ENCODE measurements at places on chromosomes 1 and 21.

GRCh38 chr1:218480588-218481099 lies 135.5 kb downstream of the TGFB2 start:
- DNase-seq: no peak

- peak; percentile 65 for DNase-seq
Observed at GRCh38 chr1:44628962-44629756, 45.1 kb downstream of the TMEM53 start.

- DNase-seq: no peak
Observed at GRCh38 chr1:42767510-42768000, 506 bp downstream of the C1orf50 start.

DNA sequence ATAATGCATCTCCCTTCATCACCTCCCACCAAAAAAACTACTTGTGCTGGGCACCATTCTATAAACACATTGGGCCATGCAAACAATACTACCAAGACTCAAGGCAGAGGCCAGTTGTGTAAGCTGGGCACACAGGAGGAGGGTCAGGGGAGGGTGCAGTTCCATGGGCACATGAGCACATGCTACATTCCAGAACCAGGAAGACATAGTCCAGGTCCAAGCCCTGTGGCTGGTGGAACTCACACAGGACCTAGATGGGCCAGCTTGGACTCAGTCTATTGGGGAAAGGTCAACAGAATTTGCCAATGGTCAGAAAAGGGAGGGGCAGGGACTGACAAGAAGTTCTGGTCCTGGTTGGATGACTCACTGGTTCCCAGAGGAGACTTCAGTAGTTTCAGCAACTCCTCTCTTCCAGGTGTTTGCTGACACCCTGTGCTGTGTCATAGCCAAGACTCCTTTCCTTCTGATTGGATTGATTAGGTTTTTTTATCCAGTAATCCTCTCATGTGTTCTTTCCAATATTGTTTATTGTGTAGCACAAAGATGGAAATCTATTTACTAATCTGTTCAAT lies 249.7 kb downstream of the C1orf94 start:
- no peak for DNase-seq

DNA sequence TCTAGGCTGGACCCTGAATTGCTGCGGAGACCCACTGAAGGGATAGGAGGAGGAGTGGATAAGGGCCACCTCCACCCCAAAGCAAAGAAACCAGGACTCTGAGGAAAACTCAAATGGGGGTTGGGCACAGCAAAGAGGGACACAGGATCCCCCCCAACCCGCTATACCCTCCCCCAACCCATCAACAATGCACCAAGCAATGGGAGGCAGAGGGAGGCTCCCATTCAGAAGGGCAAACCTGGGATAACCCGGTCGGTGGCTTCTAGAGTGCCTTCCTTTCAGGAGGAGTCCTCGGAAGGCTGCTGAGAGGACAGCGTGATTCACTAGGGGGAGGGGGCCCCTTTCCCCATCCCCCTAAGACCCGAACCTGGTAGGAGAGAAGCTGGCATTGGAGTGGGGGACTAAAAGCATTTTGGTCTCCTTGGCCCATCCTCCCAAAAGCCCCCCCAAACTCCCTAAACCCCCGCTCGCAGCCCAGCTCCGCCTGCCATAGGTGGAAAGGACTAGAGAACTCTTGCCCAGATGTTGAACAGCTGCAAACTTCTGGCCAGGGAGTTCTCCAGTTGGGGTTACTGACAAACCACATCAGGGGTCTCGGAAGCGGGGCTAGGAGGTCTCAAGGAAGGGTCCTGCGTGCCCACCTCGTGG lies 1.3 kb downstream of the MEF2D start:
- no peak for DNase-seq

DNA sequence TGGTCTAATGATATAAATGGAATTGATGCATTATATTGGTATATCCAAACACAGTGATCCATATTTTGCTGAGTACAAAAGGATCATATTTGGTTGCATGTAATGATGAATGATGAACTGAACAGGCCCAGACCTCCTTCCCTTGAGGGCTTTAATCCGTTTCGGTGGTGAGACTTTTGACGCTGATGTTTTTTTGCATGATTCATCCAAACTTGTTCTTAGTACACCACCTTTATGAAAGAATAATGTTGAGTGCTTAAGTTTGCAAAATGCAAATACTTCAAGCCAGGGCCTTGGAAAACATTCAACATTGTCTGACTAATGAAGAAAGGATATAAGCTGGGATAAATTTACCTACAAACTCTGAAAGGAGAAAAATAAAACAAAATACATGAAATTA lies 19.2 kb downstream of the HOOK1 start:
- no peak for DNase-seq

All from brain microvascular endothelial cell (primary cell).